ENCODE measurements at places on chromosomes 2 and 18.

DNA sequence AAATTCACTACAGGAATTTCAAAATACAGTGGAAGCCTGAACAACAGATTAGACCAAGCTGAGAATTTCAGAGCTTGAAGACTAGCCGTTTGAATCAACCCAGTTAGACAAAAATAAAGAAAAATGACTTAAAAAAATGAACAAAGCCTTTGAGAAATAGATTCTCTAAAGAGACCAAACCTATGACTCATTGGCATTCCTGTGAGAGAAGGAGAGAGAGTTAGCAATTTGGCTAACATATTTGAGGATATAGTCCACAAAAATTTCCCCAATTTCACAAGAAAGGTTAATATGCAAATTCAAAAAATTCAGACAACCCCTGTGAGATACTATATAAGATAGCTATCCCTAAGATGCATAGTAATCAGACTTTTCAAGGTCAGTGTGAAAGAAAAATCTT is 78.0 kb downstream of the MYO3B start:
- no peak for DNase-seq

GRCh38 chr2:28342081-28342967 is 50.3 kb upstream of the FOSL2 start:
- DNase-seq = no peak

- no peak for DNase-seq
These were observed 181.1 kb downstream of the ZRANB3 start for GRCh38 chr2:135349941-135350340.

GRCh38 chr2:160271171-160272086 is 71.4 kb upstream of the ITGB6 start:
- DNase-seq = no peak

- no peak for DNase-seq
These were observed 60.8 kb downstream of the KYNU start for GRCh38 chr2:142938240-142938639.

DNA sequence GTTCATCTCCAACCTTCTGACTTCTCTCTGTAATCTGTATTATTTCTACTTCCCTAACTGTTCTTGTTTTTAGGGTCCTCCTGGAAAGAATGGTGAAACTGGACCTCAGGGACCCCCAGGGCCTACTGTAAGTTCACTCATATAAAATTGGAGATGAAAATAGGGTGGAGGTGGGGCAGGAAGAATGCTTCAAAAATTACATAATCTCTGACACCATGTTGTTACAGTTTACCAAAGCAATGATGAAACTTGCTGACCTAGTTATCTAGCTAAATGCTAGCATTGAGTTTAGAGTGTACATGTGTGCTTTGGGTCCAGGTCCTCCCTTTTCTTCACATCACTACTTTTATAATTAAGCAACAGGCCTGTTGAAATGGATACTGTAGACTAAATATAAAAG is 23.1 kb downstream of the COL3A1 start:
- no peak for DNase-seq

DNA sequence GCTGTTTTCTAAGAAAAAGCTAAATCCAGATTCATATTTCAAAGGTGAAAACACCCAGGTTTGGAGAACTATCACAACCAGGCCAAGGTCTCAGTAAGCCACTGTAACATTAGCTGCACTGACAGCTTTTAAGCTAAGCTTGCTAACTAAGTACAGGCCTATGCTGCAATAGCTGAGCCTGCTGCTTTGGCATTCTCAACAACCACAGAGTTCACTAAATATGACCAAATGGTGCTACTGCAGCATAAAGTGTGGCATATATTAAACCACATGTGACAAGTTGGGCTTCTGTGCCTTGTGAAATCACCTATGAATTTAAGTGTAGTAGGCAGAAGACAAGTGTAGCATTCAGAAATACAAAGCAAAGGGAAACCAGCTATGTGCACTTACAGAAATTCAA is 206.7 kb downstream of the TCF4 start:
- no peak for DNase-seq

DNA sequence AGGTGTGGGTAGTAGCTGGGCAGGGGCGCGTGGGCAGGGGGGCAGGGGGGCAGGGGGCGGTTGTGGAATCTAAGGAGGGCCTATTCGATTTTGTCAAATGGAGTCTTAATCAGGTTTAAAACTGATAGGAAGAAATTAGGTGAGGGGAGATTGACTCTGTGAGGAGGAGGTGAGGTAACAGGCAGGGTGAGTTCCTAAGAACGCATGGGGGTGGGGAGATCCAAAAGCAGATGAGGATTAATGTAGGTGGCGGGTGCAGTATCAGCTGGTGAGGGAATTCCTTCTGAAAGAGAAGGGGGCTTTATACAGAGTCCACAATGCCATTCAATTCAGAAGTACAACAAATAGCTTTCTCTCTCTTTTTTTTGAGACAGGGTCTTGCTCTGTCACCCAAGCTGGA is 72.7 kb downstream of the CAB39 start:
- no peak for DNase-seq

- no peak for DNase-seq
These were observed 28.4 kb downstream of the NFATC1 start for GRCh38 chr18:79424008-79424565.

DNA sequence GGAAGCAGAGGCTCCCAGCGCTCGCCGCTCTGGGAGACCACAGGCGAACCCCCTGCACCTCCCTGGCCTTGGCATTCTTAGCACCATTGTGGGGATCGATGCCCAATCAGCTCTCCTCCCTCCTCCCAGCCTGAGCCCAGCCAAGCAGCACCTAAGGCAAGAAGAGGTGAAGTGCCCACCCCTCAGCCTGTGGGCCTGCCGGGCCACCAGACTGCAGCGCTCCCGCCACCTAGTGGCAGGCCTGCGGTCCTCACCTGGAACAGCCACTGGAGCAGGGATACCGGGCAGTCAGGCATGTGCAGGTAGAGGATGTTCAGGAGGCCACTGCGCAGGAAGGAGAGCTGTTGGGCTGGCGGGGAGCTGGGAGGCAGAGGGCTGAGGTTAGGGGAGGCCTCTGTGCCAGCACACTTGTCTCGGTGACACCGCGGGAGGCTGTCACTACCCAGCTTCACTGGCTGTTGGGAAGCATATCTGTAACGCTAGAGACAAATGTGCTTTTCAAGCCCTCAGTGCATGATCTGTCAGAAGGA is 35.2 kb downstream of the FAM178B start:
- DNase-seq = peak; percentile 63

GRCh38 chr2:169727065-169727464 is 6.6 kb upstream of the KLHL23 start:
- no peak for DNase-seq

DNA sequence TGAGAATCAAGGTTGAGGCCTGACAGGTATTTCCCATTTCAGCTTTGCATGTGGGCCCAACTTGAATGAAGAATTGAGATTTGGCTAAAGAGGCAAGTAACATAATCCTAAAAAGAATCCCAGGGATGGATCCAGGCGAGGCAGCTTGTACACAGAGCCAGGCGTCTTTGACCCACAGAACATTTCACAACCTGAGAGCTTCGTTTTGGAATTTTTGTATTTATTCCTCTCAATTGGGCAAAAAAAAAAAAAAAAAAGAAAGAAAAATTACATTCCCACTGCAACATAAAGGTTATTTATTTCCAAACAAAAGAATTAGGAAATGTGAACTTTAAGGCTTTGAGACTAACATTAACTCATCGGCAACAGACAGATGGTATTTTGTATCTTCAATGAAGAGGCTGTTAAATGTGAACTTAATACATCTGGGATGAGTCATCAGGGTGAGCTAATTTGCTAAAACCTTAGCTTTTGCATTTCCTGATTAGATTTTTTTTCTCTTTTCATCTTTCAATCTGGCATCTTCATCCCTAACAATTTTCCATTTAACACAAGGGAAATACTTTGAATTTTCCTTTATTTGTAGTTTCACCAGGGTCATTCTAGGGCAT is 478.5 kb upstream of the TNP1 start:
- DNase-seq = no peak

DNA sequence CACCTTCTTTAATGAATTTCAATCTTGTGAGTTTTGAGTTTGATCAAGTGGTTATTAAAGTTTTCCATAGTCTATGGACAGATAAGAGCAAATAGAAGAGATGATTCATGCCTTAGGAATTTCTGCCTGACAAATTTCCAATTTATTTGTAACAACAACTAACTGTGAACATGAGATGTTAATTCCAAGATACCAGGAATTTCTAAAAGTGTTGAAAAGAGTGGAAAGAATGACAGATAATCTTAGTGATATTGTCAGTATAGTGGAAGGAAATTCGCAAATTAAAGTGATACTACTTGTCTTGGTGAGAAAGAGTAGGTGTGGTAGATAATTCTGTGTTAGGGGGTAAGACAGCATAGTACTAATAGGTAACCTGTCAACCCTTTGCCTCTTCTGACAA is 82.4 kb downstream of the AGPS start:
- DNase-seq = no peak

- no peak for DNase-seq
These were observed 10.7 kb downstream of the DPP4 start for GRCh38 chr2:162063281-162063680.

- DNase-seq = no peak
These were observed 51.5 kb downstream of the USP37 start for GRCh38 chr2:218516614-218517013.

- no peak for DNase-seq
These were observed 130.9 kb upstream of the ITGA6 start for GRCh38 chr2:172296267-172297046.

DNA sequence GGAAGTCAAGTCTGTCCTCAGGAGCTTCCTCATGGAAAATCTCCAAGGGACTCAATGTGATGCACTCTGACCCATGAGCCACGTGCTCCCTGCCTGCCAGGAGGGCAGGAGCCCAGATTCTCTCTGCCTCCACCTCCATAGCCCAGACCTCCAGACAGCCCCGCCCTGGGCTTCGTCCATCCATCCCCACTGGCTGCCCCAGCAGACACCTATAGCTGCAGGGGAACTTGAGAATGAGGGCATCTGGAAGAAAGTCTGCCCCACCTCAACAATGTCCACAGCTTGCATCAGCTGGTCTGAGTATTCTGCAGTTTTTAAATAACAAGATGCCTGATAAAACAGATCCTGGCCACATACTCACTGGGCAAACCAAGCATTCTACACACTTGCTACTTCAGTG is 418.8 kb upstream of the SMIM21 start:
- DNase-seq = no peak

GRCh38 chr2:189076572-189076971 is 102.4 kb downstream of the COL3A1 start:
- DNase-seq = no peak

GRCh38 chr2:127086990-127087790 is 19.8 kb downstream of the BIN1 start:
- DNase-seq = no peak

- DNase-seq = no peak
These were observed 60.0 kb downstream of the LIPG start for GRCh38 chr18:49621717-49622351.

DNA sequence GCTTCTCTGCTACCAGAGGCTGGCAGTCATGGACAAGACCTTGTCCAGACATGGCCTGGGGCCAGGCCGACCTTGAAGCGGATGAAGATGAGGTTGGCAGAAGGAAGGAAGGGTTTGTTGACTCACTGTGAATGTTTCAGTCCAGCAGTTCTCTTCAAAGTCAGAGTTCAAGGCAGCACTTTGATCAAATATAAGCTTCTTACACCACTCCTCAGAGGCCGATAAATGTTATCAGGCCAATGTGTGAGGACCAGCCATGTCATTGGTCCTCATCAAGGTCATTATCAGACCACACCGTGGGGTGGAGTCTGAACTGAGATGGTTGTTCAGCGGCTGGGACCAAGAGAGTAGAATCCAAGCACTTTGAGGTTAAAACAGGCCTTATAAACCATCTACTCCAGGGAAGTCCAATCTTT is 35.5 kb downstream of the QPCT start:
- DNase-seq = no peak

GRCh38 chr2:226799976-226800940 is 638 bp upstream of the IRS1 start:
- no peak for DNase-seq

GRCh38 chr2:110740747-110741349 is 8.5 kb downstream of the ACOXL start:
- DNase-seq = no peak

GRCh38 chr2:221085341-221085900 is 486.7 kb downstream of the EPHA4 start:
- DNase-seq = no peak

DNA sequence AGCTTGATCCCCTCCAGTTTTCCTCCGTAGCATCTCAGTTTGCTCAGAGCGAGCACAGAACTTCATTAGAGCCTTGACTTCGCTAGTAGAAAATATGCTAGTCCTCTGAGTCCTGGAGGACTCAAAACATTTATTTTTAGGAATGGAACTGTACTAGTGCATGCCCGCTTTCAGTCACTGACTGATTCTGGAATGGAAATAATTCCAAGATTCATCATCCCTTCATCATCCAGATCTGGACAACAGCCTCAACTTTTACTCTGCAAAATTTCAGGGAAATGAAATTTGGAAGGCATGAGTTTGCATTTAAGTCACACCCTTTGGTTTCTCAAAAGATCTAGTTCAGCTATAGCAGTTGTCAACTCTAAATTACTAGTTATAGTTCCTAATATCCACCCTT is 304.6 kb downstream of the XIRP2 start:
- no peak for DNase-seq

DNA sequence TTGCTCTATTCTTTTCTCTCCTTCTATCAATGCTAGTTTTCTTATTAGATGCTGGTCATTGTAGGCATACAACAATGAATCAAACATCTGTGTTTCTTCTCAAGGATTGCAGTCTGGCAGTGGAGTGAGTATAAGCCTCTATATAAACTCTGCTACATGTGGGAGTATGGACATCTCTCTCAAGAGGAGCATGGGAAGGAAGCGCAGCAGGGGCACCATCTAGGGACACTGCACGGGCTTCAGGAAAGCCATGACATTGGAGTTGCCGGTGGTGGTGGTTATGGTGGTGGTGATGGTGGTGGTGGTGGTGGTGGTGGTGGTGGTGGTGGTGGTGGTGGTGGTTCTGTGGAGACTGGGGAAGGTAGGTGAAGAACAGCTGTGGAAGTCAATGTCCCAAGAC is 462.6 kb downstream of the RNF144A start:
- DNase-seq = no peak

DNA sequence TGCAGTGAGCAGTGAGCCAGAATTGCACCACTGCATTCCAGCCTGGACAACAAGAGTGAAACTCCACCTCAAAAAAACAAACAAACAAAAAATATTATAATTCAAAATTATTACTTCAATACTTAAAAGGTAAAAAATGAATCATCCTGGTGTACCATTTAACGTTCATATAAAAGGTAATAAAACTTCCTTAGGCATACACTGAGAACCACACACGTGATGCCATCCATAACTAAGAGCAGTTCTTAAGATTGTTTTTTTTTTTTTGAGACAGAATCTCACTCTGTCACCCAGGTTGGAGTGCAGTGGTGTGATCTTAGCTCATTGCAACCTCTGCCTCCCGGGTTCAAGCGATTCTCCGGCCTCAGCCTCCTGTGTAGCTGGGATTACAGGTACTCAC is 29.4 kb downstream of the YWHAQ start:
- no peak for DNase-seq

GRCh38 chr18:46243673-46244072 is 139.5 kb downstream of the HAUS1 start:
- no peak for DNase-seq

- no peak for DNase-seq
These were observed 75.8 kb downstream of the KIDINS220 start for GRCh38 chr2:8761529-8762164.

- DNase-seq = no peak
These were observed 2.5 kb downstream of the PDK1 start for GRCh38 chr2:172558372-172558771.

GRCh38 chr2:109331896-109332848 is 203.2 kb downstream of the SH3RF3 start:
- no peak for DNase-seq
